ENCODE measurements at places on chromosomes 11 and 22. TPM values are rescaled to one million over a fixed set of nuclear protein-coding genes. Genes with fewer than 3 reads are reported as not detected.
A peak's percentile ranks its signal among the peaks of the same experiment; 100 is the strongest.

The HTR3A gene
- not detected for total RNA-seq

The SCGB1D2 gene
- not detected for total RNA-seq

The CLDN5 gene
- total RNA-seq: not detected

The XKR3 gene
- total RNA-seq: not detected

DNA sequence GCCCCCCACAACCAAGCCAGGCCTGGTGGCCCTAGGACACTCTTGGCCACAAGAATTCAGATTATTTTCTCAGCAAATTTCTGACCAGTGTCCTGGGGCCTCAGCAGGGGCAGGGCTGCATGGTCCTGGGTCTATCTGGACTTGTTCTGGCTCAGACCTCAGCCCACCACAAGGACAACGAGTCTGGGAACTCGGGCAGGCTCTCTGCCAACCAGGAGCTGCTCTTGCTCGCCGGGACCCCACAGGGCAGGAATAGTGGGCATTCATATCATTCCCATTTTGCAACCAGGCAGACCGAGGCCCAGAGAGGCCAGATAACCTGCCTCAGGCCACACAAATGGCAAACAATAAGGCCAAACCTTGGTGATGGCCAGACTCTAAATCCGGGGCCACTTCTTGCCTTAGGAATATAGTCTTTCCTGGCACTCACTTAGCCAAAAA, 75.4 kb upstream of the WNT7B start:
- DNase-seq: no peak
- peak overlapping the region; percentile 80 for H3K4me3 ChIP-seq
- H3K4me1 ChIP-seq: peaks cover 13% of the 10 kb centered on the region
- no peaks in the 10 kb centered on the region for H3K27me3 ChIP-seq
- H3K27ac ChIP-seq: peak overlapping the region; percentile 70

DNA sequence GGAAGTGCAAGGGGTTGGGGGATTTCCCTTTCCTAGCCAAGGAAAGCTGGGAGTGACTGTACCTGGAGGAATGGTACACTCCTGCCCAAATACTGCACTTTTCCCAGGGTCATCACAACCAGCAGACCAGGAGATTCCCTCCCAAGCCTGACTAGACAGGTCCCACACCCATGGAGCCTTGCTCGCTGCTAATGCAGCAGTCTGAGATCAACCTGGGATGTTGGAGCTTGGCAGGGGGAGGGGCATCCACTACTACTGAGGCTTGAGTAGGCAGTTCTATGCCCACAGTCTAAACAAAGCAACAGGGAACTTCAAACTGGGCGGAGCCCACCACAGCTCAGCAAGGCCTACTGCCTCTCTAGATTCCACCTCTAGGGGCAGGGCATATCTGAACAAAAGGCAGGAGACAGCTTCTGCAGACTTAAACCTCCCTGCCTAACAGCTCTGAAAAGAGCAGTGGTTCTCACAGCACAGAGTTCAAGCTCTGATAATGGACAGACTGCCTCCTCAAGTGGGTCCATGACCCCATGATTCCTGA, 58.5 kb downstream of the SLC22A9 start:
- no peaks in the 10 kb centered on the region for H3K4me1 ChIP-seq
- DNase-seq: no peak
- peaks cover 49% of the 10 kb centered on the region for H3K27me3 ChIP-seq
- no peak overlapping the region for H3K4me3 ChIP-seq
- no peaks in the 10 kb centered on the region for H3K36me3 ChIP-seq

DNA sequence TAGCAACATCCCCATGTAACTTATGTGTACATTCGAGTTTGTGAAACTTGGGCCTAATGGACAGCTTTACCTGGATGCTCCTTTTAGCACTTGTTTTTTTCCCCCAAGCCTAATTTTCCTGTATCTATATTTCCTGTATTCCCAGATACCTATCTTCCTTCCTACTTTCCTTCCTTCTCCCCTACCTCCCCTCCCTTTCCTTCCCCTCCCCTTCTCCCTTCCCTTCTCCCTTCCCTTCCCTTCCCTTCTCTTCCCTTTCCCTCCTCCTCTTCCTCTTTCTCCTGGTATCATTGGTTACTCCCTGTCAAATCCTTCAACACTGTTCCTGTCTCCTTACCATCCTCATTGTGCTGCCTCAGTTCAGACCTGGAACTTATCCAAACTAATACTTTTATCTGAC, 111.8 kb downstream of the HIPK3 start:
- H3K4me1 ChIP-seq: peaks cover 53% of the 10 kb centered on the region
- no peak overlapping the region for H3K27ac ChIP-seq
- H3K36me3 ChIP-seq: peaks cover 9% of the 10 kb centered on the region
- no peak for DNase-seq
- H3K4me3 ChIP-seq: no peak overlapping the region
- H3K27me3 ChIP-seq: no peaks in the 10 kb centered on the region

GRCh38 chr22:50267591-50268390, 2.4 kb downstream of the MAPK11 start:
- no peak for DNase-seq
- H3K27me3 ChIP-seq: no peaks in the 10 kb centered on the region
- H3K4me1 ChIP-seq: peaks cover 14% of the 10 kb centered on the region
- peaks cover 35% of the 10 kb centered on the region for H3K36me3 ChIP-seq
- no peak overlapping the region for H3K4me3 ChIP-seq

DNA sequence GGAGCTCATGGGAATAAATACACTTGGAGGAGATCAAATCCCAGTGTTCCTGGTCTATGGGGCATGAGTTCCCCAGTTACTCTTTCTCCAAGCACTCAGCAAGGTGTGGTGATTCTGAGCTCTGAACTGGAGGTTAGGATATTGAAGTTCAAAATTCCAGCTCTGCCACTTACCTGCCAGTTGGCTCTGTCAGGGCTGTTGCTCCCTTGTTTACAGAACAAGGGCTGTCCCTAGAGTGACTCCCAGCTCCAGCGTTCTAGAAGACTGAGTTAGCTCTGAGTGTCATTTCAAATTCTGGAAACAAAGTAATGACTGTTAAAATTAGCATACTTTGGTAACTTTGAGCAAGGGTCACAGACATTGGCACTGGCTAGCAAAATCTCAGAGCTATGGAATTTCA, 69.7 kb upstream of the ZBED5 start:
- peaks cover 34% of the 10 kb centered on the region for H3K4me1 ChIP-seq
- no peaks in the 10 kb centered on the region for H3K27me3 ChIP-seq
- peak; percentile 9 for DNase-seq
- H3K36me3 ChIP-seq: peaks cover 21% of the 10 kb centered on the region
- no peak overlapping the region for H3K27ac ChIP-seq

DNA sequence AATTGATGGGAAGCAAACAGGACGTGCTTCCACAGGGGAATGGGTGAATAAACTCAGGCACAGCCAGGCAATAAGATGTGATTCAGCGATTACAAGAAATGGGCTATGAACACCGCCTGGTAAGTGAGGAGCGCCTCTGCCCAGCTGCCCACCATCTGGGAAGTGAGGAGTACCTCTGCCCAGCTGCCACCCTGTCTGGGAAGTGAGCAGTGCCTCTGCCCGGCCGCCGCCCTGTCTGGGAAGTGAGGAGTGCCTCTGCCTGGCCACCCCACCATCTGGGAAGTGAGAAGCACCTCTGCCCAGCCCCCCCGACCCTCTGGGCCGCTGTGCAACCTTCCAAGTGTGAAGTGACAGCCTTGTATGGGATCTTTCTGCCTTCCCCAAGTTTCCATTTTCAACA, 73.2 kb upstream of the PRR5 start:
- H3K4me3 ChIP-seq: no peak overlapping the region
- no peak for DNase-seq
- H3K4me1 ChIP-seq: no peaks in the 10 kb centered on the region
- H3K27ac ChIP-seq: no peak overlapping the region
- no peaks in the 10 kb centered on the region for H3K36me3 ChIP-seq

DNA sequence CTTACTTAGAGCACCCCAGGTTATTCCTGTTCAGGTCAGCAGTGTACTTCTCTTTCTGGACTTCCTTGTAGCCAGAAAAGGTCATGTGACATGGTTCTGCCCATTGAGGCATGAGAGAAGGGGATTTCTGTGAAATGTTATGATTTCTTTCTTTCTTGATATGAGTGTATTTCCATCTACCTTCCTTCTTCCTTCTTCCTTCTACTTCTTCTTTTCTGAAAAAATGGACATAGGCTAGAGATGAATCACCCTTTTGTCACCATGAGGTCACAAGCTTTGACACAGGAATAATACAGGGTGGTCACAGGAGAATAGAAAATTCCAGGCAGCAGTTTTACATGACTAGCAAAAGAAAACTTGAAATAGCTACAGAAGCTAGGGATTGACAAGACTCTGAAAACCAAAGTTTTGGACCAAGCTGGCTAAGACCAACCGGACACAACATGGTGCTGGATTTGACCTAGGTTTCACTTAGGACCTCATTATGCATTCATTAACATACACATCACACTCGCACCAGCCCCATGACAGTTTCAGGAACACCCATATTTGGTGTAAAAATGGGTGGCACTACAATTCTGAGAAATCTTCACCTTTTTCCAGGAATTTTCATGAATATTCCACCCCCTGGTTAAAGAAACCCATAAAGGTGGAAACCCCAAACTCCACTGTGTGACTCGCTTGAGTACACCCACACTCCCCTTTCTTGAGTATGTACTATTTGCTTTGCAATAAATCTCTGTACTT, 21.2 kb upstream of the MAP6 start:
- no peak overlapping the region for H3K4me3 ChIP-seq
- peaks cover 29% of the 10 kb centered on the region for H3K4me1 ChIP-seq
- H3K27ac ChIP-seq: no peak overlapping the region
- peaks cover 25% of the 10 kb centered on the region for H3K27me3 ChIP-seq
- H3K36me3 ChIP-seq: no peaks in the 10 kb centered on the region
- no peak for DNase-seq

DNA sequence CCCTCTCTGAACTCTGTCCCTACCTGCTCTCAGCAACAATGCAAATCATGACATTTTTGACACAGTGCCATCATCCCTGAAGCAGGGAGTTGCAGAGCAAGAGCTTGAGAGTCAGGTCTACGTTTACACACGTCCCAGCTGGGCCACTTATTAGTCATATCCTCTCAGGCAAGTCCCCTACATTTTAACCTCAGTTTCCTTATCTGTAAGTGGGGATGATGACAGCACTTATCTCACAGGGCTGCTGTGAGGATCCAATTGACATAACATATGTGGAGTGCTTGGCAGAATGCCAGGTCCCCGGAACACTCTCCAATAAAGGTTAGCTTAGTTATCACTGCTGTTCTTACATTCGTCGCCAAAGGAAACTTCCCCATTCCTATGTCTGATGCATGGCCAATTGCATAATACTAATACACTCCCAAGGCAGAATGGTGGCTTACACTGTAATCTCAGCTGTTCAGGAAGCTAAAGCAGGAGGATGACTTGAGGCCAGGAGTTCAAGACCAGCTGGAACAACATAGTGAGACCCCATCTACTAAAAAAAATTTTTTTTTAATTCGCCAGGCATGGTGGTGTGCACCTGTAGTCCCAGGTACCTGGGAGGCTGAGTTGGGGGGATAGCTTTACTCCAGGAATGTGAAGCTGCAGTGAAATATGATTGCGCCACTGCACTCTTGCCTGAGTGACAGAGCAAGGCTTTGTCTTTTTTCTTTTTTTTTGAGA, 16.6 kb downstream of the ASCC2 start:
- H3K4me3 ChIP-seq: no peak overlapping the region
- H3K27ac ChIP-seq: peak overlapping the region; percentile 78
- H3K27me3 ChIP-seq: no peaks in the 10 kb centered on the region
- peaks cover 52% of the 10 kb centered on the region for H3K36me3 ChIP-seq
- DNase-seq: peak; percentile 97
